T-helper 1 cell (primary cell): ENCODE measurements at places on chromosomes 1 and 21.

- DNase-seq = no peak
These were observed 31.6 kb upstream of the ETS2 start for GRCh38 chr21:38774152-38774551.

DNA sequence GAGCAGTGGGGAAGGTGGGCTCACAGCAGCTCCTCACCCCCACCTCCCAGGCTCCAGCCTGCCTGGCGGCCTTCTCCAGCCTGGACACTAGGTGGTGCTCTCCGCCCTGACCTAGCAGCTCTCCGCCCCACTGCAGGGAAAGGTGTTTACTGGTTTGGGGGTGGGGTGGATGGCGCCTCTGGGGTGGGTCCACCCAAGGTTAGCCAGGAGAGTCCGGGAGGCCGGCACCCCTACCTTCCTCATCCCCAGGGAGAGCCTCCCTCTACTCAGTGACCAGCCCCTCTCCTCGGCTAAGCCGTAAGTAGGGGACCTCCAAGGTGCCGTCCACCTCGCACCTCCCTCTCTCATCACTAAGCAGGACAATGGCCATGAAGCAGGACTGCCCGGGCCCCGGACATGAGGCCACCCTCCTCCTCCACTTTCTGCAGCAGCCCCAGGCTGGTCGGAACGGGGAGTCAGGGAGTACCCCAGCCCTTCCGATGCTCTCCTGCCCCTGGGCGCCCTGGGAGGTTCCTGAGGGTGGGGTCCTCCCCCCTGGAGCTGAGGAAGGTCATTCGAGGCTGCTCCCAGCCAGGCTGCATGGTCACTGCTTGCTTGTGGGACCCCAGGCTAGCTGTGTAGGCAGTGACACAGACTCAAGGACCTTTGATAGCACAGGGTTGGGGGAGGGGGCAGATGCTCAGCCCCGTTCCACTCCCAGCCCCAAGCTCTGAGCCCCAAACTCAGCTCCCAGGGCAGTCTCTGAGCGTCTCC is 101.4 kb upstream of the VAMP3 start:
- DNase-seq = peak; percentile 31

- no peak for DNase-seq
These were observed 109.9 kb upstream of the IFFO2 start for GRCh38 chr1:19066248-19066873.

GRCh38 chr1:215635827-215636226 is 68.7 kb downstream of the KCTD3 start:
- DNase-seq = no peak

- DNase-seq = no peak
These were observed 115.7 kb downstream of the KCNJ6 start for GRCh38 chr21:37800456-37801061.

DNA sequence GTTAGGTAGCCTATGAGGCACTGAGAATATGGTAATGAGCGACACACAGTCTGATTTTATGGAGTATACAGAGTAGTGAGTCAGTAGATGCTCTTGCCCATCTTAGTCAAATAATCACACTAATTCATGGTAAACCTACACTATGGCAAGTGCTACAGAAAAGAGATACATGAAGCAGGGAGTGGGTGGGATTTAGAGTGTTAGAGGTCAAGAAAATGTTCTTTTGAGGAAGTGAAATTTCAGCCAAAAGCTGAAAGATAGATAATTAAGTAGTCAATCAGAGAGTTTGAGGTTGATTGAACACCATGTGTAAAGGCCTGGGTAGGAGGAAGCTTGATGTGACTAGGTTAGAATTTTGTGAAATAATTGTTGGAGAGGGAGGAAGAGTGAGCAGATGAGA is 14.7 kb downstream of the MDM4 start:
- DNase-seq = no peak
